Mammary epithelial cell (primary cell): ENCODE measurements at places on chromosomes 2 and 18. TPM values are rescaled to one million over a fixed set of nuclear protein-coding genes. Genes with fewer than 3 reads are reported as not detected.

Gene RUFY4
- not detected in 2 replicates for total RNA-seq

DNA sequence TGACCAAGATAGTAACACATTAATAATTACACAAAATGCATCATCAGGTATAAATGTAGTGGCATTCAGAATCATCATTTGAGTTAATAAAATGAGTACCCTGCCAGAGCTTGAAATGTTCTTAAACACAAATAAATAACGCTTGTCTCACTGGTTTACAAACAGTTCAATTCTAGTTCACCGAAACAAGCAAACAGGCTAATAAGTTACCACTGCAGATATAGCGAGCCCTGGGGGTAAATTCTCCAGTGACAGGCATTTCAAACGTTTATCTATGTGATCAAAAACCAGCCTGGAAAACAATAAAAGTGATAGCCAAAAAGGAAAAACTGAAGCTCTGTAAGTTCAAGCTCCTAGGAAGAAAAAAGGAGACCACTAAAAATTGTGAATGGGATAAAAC is 152.6 kb downstream of the THADA start:
- no peak for DNase-seq

GRCh38 chr18:24988253-24988840 is 363.6 kb downstream of the ZNF521 start:
- DNase-seq, result no peak

Gene COL4A4
- total RNA-seq, result under 0.01 TPM

Gene SNTG2
- not detected for total RNA-seq

Gene RAB12
- 33.7 and 36.1 TPM in 2 replicates for total RNA-seq

- no peak for DNase-seq
These were observed 170.6 kb downstream of the DLGAP1 start for GRCh38 chr18:4284528-4284927.

Gene STARD6
- 0.49 TPM in 1 of 2 replicates, not detected in the other for total RNA-seq

DNA sequence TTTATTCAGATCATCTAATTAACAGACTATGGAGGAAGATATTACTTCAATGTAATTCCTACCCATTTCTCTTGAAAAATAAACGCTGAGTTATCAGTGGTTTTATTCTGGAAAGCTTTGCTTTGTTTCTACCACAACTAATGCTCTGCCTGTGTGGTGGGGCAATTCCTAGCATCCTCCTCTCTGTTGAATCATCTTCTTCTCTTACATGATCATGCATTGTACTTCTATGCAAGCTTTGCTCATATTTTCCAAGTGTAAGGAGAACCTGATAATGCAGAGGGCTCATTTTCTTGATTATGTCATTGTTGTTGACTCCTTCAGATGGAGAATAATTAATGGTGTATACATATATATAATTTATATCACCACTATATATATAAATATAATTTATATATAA is 46.7 kb downstream of the CCDC195 start:
- no peak for DNase-seq

DNA sequence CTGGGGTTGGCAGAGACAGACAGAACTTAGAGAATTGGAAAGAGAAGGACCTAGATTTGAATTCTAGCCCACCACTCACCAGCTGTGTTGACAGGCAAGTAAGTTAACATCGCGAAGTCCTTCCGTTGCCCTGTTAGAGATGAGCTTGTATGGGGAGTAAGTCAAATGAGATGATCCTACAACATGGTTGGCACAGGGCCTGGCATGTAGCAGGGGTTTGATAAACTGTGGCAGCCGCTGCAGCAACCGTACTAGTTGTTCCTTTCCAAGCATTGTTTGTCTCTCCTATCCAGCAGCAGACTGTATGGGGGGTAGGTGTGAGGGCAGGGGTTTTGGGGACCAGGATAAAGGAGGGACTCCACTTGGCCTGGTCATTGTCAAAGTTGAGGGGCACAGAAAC is 16.0 kb downstream of the TET3 start:
- DNase-seq, result no peak

GRCh38 chr2:216792222-216793021 is 67.4 kb downstream of the TNP1 start:
- DNase-seq, result peak; percentile 32

Gene SLC9A4
- not detected for total RNA-seq

DNA sequence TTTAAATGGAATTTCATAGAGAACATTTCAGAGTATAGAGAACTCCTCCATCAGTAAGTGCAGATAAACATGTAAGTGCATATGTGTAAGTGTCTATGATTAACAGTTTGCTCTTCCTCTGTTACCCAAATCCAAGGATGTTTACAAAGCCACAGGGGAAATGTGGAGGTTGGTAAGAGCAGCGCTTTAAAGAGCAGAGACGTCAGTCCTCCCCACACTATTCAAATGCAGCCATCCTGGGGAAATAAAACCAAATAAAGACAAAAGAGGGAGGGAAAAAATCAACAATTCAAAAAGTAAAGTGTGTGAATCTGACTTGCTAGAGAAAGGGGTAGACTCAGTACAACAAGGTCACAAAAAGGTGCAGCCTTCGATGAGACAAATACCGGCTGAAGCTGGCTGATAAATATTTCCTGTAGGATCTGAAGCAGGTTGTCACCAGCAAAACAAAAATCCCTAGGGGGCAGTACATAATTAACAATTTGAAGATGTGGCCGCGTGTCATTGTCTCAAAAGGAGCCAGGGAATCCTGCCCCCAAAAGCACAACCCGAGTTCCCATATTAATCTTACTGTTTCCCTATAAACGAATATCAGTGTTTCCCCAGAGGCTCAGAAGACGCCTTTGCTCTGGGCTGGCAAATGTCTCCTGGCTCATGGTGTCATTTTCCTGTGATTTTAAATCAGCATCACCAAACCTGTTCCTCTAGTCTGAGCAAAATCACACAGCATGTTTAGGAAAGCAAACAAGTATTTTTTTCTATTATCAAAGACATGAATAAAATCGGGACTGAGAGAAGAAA is 216.5 kb downstream of the CDCA7 start:
- peak; percentile 30 for DNase-seq

- peak; percentile 50 for DNase-seq
These were observed 288.2 kb downstream of the IKZF2 start for GRCh38 chr2:212863185-212863588.

GRCh38 chr2:6968319-6969100 is 51.3 kb downstream of the RNF144A start:
- no peak for DNase-seq

Gene ITPRID2
- 145 TPM for total RNA-seq

- no peak for DNase-seq
These were observed 96.4 kb downstream of the COLEC12 start for GRCh38 chr18:404061-404636.

Gene AOX1
- total RNA-seq, result 54.9 and 79.3 TPM in 2 replicates

DNA sequence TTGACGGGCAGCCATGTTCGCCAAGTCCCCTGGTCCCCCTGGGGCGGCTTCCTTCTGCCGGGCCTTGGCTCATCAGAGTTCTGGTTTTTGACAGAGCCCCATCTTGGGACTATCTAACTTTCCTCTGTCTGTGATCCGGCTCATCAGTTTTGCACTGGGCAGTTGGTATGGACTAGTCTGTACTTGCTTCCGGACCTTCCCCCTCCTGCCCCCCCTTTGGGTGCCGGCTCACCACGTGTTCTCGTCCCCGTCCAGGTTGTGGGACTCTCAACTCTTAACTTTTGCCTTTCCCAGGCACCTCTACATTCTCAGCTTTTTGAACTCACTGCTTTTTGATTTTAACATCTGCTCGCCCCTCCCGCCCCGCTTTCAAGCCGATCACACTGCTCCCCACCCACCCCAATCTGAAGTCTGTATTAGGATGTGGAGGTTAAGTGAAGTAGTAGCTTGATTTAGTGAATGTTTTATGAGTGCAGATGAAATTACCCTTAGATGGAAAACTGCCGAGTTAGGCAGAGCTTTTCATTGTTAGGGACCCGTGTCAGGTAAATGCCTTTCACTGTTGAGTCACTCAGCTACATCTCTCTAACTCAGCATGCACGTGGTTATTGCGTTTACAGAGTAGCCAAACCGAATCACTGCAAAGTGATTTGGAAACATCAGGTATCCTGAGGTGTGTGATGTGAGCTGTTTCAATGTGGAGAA is 874 bp downstream of the WDR43 start:
- peak; percentile 84 for DNase-seq

GRCh38 chr2:103738606-103739005 is 976.8 kb downstream of the TMEM182 start:
- no peak for DNase-seq

DNA sequence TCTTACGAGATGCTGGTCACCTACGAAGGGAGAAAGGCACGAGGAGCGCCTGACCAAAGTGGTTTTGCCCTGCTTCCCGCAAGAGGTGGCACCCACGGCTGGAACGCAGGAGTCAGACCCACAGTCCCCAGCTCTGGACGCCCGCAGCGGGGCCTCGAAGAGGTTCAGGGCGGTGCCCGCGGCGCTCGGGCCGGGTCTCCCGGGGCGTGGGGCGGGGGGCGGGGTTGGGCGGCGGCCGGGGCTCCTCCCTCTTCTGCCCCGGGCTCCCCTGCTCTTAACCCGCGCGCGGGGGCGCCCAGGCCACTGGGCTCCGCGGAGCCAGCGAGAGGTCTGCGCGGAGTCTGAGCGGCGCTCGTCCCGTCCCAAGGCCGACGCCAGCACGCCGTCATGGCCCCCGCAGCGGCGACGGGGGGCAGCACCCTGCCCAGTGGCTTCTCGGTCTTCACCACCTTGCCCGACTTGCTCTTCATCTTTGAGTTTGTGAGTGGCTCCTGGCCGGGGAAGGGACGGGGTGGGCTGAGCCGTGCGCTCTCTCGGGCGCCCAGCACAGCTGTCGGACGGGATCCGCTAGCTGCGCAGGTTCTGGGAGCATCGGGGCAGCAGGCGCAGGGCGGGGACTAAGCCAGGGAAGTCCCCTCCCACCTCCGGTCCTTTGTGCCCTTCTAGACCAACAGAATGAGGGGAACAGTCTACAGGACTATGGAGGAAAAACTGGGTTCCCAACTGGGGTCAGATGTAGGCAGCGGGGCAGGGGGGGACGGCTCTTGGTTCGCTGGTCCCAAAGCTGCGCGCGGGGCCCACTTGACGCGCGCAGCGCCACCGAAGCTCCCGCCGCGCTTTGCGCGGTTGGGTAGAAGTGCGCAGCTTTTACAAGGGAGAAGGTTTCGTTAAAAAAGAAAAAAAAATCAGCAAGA is at the start of gene MAL:
Gene MAL, plus strand, starts transcription at position 303 of the 914 bp plus-strand sequence. Its CDS starts 85 bp downstream, at position 388.
- DNase-seq, result peak; percentile 23

DNA sequence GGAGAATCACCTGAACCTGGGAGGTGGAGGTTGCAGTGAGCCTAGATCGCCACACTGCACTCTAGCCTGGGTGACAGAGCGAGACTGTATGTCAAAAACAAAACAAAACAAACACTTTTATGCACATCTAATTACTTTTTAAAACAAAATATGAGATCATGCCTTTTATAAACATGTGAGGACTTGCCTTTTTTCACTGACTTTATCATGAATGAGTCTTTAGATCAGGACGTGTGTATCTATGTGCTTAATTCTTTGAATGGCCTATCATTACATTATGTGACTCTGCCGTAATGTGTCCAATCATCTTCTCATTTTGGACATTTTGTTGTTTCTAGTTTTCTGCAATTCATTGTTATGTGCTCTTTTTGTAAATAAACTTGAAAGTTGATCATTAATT is 58.7 kb downstream of the FAM117B start:
- peak; percentile 22 for DNase-seq

- peak; percentile 74 for DNase-seq
These were observed 90.5 kb downstream of the ICOS start for GRCh38 chr2:204027091-204027490.

Gene PIEZO2
- 1.3 TPM for total RNA-seq

DNA sequence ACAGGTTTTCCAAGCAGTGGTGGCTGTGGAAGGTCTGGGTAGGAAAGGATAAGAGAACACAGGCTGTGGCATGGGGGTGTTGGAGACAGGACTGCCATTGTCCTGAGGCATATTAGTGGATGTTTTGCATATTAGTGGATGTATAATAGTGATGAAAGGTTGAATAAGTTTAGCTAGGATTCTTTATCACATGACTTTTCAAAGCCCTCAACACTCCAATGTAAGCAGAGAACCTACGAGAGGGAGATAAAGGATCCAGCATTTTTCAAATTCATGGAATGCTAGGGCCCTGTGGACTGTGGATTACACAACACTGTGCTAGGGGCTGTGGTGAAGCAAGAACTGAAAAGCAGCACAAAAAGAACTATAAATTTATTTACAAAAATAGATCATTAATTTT is 63.2 kb downstream of the POLE4 start:
- DNase-seq, result no peak

- no peak for DNase-seq
These were observed 542.7 kb upstream of the RAB6C start for GRCh38 chr2:129436809-129437208.

DNA sequence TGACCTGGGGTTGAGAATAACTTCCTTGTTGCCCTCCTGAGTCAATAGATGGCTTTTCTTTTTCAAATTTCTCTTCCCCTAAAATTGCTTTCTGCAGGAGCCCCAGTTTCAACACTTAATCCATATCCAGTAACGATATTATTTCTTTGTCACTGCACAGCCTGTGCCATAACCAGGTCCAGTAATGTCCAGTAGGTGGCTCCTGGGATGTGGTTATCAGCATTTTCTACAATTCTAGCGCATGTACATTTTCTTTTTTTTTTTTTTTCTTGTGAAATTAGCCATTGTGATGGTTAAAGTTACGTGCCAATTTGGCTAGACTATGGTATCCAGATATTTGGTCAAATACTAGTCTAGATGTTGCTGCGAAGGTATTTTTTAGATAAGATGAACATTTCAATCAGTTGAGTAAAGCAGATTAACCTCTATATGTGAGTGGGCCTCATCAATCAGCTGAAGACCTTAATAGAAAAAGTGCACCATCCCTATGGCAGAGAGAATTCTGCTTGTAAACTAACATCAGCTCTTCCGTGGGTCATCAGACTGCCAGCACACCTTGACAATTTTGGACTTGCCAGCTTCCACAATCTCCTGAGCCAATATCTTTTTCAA is 72.9 kb upstream of the SCG2 start:
- peak; percentile 46 for DNase-seq

- no peak for DNase-seq
These were observed 117.4 kb upstream of the SH3BP4 start for GRCh38 chr2:234834228-234834923.

DNA sequence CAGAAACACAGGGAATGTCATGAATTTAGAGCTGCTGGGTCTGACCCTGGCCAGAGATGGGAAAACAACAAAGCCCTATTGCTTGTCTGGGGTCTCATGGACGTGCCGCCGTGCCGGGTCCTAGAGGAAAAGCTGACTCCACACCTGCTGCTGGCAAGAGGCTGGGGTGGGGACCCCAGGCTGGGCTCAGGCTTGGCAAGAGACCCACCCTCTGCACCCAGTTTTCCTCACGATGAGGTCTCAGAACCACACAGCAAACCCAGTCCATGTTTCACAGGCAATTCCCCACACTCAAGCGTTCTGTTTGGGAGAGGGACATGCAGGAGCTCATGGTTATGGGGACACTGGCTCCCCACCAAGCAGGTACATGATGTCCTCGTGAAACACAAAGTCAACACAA is 367.3 kb upstream of the SALL3 start:
- DNase-seq, result no peak
